ENCODE measurements at places on chromosomes 6 and 20.

DNA sequence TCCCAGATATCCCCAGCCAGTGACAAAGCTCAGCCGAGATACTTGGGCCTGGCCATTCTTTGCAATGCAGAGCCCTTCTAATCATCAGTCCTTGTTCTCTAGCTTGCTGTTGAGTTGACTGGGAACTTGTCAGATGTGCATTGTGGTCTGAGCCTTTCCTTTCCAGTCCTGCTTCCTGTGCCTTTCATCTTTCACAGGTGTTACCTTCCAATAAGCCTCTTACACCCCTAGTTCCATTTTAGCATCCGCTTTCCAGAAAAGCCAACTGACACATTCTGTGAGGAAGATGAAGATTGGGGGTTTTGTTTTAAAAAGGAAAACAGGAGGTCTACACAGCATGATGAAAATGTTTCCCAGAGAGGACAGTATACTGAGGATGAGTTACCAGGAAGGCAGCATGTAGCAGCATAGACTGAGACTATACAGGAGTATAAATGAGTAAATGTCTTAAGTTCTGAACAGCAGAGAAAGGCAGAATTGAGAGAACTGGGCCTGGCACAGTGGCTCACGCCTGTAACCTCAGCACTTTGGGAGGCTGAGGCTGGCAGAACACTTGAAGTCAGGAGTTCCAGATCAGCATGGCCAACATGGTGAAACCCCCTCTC, 5.6 kb upstream of the CEP85L start:
- no peak for DNase-seq

DNA sequence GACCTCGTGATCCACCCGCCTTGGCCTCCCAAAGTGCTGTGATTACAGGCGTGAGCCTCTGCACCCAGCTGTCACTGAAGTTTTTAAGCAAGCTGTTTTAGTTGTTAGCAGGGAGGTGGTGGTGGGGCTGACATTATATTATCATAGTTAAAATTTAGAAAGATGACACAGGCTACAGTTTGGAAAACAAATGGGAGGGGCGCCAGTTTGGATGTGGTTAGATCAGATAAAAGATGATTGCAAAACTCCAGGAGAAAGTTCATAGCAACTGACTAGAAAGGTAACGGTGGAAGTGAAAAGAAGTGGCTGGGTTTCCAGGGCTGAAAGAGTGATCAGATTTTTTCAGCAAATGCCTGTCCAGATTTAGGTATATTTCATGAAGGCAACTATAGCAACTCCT, 311.9 kb upstream of the CITED2 start:
- DNase-seq: peak; percentile 20

DNA sequence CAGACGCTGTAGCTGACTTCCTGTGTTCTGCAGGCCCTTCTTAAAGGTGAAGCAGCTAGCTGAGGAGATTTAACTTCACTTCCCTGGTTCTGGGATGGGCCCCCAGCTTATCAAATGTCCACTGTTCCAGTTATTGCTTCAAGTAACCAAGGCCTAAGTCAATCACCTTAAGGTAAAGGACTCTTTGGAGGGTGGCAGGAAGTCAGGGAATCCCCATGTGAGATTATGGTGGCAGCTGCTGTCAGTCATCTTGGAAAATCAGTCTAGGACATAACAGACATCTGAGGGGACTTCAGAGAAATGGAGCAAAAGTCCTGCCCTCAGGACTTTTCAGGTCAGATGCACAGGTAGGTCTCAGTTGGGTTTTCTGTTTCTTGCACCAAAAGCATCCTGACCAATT, 3.8 kb downstream of the ELOVL5 start:
- no peak for DNase-seq

GRCh38 chr20:41632896-41633295, 14.7 kb upstream of the CHD6 start:
- DNase-seq: peak; percentile 60

DNA sequence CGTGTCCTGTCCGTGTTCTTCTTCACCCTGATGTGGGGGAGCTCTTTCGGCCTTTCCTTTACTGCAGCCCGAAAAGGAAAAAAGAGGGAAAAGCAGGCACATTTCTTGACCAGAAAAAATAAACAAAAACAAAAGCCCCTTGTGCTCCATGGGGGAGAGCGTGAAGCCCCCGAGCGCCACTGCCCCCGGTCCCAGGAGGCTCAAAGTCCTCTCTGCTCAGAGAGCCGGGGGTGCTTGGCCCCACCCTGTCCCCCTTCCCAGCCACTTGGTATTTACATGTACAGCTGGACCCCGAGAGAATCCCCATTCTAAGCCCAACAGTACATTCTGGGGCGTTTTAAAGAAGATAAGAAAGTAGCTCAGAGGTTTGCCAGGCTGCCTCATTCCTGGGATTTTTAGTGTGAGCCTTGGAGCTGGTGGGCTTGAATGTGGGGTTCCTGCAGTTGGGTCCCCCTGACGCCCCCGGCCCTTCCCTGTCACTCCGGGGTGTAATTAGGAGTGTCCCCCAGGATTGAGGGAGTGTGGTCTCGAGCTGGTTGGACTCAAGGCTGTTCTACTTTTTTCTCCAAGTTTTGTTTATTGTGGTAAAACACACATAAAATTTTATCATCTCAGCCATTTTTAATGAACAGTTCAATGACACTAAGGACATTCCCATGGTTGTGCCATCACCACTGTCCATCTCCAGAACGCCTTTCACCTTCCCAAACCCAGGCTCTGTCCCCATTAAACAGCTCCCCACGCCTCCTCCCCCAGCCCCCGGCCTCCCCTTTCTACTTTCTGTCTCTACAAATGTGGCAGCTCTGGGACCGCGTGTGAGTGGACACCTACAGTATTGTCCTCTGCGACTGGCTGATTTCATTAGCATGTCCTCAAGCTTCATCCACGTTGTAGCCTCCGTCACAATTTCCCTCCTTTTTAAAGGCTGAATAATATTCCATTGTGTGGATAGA, 55.7 kb upstream of the BHLHE23 start:
- no peak for DNase-seq

DNA sequence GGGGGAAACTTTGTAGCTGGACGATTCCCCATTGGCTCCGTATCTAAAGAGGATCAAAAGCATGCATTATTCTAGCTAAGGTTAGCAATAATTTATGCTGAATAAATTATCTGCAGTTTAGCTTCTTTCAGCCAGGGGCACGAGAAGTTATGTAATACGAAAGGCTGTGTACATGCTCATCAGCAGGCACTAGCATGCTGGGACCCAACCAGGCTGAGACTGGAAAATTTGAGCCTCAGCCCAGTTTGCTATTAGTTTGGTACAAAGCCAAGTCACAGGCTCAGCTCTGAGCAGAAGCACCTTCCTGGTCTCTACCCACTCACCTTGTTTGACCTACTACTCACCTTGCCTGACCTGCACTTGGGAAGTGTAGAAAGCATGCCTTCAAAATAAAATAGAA, 328.1 kb upstream of the ARID1B start:
- no peak for DNase-seq

GRCh38 chr6:51892750-51893149, 194.7 kb downstream of the PKHD1 start:
- no peak for DNase-seq

Data from EL (cell line).